Activated CD4-positive, alpha-beta memory T cell treated with anti-CD3 and anti-CD28 coated beads for 36 hours (primary cell): ENCODE measurements at places on chromosomes 7 and 10.

DNA sequence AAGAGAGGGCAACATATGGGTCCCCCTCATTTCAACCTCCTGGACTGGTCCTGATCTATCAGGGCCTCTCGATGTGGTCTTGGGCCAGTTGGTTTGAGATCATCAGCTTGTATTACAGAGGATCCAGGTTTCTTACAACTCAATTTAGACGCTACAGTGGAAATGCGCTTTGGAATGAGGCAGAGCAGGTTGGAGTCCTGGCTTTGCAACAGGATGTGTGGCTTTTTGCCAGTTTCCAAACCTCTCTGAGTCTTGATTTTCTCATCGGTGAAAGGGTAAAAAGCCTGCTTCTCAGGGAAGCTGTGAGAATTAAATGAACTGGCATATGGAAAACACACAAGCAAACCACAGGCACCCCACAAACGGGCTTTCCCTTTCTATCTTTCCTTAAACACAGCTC is 37.5 kb upstream of the MKI67 start:
- DNase-seq, result no peak

DNA sequence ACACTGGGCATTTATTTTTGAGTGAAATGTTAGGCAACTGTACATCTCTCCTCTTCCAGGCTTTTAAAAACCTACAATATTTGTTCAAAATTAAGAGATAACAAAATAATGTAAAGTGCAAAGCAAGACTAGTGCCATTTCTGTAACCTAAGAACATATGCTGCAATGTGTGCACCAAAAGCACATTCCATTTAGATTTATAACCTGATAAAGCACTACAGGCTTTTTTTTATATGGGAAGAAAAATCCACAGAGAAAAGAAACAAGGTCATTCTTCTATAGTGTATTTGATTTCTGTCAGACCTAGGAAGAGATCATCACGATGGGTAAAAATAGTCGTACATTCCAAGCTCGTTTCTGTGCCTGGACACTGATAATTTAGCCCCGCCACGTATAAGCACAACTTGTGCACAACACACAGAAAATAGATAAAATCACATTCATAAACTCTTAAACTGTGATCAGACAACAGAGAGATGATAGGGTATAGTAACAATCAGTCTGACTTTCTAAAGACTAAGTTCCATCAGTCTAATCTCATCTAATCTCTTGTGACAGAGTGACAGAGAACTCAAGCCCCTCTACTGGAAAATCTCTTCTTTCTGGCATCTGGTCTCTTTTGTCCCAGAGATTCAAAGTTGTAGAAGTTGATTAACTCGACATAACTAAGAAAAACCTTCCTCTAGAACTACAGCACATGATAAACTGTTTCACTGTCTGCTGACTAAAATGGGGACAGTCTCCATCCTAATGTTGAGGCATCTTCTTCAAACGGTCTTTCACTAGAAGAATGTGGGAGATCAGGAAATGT is 6.7 kb downstream of the LAMB1 start:
- DNase-seq, result no peak

- DNase-seq, result no peak
Observed at GRCh38 chr10:51377932-51378599, 303.8 kb downstream of the PRKG1 start.

DNA sequence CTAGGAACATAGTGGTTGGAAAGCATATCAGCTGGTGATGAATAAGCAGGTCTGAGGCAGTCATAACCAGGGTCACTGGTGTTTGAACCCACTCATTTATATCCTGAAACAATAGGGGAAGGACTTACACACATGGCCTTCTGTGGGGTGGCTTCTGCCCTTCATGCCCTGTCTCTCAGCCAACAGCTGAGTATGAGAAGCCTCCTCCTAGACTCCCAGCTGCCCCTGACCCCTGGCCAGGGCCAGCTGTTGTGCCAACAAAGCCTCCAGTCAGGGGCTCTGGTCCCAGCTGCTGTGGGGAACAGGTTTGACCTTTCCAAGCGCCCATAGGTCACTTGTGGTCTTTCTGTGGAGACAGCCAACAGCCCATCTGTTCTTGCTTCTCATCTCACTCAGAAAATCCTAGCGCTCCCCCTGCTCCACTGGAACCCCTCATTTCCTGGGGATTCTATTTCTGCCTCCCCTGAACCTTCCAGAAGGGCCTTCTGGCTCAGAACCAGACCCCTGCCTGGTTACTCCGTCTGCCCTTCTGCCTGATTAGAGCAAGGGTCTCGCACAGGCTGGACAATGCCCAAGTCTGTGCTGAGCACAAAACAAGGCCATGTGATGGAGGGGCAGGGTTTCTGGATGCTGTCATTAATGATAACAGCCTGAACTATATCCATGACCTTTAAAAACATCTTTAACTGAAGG is 9.7 kb upstream of the PURB start:
- no peak for DNase-seq

GRCh38 chr10:2620827-2621521 is 446.4 kb upstream of the PFKP start:
- DNase-seq, result no peak

DNA sequence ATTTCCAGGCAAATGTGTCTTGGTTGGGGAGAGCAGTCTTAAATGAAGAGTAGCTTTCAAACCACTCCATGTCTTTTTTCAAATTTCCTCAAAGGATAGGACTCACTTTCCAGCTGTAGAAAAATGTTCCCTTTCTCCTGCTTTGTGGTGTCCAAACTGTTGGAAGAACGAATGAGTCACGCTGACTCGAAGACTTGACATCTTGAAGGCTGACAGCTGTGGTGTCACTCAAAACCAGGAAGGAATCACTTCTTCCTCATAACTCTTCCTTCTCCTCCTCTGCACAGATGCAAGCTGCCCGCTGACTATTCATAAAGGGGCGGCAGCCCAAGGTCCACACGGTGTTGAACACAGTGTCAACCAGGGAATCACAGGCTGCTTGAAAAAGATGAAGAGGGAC is 19.2 kb downstream of the PLA2G12B start:
- DNase-seq, result no peak

GRCh38 chr10:128866551-128866950 is 600.5 kb upstream of the MGMT start:
- DNase-seq, result no peak

DNA sequence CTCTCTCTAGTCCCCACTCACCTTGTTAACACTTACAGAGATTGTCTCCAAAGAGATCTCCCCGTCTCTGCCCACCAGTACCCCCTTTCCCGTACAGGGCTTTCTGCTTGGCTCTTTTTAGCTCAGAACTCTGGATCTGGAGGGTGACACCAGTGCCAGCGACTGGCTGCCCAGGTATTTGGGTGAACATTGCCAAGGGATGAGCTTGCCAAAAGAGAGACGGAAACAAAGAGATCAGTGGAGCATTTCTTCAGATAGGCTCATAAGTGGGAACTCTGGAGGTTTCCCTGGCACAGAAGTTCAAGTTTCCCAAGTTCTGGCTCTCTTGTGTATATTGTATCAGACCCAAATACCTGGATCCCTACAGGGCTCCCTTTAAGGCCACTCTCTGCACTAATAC is 30.0 kb downstream of the STRIP2 start:
- no peak for DNase-seq

GRCh38 chr7:131765575-131765974 is 209.1 kb upstream of the PODXL start:
- no peak for DNase-seq

- no peak for DNase-seq
Observed at GRCh38 chr7:155507576-155507975, 38.8 kb downstream of the CNPY1 start.

GRCh38 chr10:63369711-63370110 is 96.1 kb downstream of the JMJD1C start:
- DNase-seq, result no peak

- DNase-seq, result no peak
Observed at GRCh38 chr7:1887251-1887650, 217.2 kb downstream of the ELFN1 start.

- no peak for DNase-seq
Observed at GRCh38 chr7:29480934-29481651, 82.5 kb upstream of the PRR15 start.

DNA sequence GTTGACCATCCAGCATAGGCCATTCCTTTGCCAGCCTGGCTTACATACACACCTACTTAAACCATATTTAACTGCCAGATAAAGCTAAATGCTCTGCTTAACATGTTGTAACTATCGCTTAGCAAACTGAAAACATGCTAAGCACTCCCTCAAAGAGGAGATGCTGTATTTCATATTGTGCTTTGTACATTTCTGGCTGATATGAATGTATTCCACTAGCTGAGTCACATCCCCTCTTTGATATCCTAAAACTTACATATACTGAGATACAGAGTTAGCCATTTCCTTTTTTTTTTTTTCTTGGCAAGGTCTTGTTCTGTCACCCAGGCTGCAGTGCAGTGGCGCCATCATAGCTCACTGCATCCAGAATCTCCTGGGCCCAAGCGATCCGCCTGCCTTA is 99.4 kb downstream of the TPST1 start:
- DNase-seq, result no peak

DNA sequence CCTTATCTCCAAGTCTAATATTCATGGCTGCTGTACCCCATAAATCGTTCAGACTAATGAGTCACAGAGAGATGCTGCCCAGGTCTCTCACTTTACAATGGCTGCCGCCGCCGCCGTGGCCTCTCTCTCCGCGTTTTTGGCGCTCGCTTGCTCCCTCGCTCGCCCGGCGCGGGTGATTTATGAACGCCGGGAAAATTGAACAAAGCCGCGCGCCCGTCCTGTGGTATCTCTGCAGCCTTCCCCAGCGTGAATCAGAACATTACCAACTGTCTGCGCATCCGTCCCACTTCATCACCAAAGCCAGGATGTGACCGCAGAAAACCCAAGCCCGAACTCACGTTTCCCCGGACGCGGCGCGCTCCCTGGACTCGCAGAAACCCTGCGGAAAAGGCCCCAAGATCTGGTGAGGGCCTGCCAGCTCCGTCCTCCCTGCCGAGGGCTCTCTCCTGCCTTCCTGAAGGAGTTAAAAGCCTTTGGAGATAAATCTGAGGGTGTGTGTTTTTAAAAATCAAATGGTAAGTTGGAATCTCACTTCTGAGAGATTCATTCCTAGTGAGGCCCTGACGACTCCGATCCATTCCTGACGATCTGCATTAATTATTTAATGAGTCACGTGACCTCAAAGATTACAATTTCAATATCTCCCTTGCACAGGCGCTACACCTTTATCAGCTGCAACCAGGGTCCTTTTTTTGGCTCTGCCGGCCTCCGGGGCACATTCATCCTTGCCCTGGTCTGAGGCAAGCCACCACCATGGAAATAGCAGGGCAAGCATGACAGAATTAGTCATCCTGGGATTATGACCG is 6.3 kb downstream of the HOXA4 start:
- no peak for DNase-seq

DNA sequence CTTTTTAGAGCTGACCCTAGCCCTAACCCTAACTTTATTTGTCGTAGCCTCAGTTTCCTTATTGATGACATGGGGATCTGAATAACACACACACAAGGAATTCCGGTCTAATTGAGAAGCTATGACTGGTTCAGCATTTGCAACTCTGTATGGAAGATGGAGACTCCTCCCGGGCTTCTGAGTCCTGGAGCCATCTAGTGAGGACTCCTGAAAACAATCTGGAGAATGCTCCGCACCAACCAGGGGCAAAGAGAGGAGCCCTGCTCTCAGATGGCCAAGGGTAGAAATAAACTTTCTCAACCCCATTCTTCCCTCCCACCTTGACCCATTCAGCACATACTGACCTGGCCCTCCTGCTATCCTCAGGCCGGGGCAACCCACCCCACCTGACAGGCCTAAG is 26.4 kb downstream of the MBL2 start:
- no peak for DNase-seq

- DNase-seq, result no peak
Observed at GRCh38 chr7:4010923-4011656, 671.0 kb upstream of the FOXK1 start.

DNA sequence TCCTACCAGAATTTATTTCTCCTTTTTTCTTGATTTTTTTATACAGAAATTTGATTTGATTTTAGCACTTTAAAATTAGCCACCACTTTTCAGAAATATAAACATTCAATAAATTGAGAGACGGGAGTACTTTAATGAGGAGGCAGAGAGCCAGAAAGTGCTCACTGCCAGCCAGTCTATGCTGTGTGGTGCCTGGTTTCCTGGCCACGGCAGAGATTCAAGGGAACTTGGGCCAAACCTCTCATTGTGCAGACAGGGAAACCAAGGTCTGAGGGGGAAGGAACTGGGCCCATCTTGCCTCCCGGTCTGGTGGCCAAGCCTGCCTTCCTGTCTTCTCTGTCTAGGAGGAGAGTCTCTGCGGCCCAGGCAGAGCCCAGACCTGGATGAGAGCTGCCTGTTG is 25.9 kb downstream of the ADAMTS14 start:
- DNase-seq, result no peak

DNA sequence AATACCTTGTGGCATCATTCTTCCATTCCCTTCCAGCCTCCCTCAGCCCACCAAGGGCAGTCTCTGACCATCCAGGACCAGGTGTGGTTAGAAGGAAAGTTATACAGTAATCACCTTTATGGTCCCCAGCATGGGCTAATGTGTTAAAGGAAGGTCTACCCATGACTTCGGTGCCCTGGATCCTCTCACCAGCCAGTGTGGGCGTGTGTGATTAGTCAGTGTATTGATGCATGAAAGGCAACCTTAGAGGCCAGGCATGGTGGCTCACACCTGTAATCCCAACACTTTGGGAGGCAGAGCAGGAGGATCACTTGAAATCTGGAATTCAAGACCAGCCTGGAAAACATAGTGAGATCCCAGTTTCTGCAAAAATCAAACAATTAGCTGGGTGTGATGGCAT is 88.9 kb downstream of the APBB1IP start:
- DNase-seq, result peak; percentile 15

DNA sequence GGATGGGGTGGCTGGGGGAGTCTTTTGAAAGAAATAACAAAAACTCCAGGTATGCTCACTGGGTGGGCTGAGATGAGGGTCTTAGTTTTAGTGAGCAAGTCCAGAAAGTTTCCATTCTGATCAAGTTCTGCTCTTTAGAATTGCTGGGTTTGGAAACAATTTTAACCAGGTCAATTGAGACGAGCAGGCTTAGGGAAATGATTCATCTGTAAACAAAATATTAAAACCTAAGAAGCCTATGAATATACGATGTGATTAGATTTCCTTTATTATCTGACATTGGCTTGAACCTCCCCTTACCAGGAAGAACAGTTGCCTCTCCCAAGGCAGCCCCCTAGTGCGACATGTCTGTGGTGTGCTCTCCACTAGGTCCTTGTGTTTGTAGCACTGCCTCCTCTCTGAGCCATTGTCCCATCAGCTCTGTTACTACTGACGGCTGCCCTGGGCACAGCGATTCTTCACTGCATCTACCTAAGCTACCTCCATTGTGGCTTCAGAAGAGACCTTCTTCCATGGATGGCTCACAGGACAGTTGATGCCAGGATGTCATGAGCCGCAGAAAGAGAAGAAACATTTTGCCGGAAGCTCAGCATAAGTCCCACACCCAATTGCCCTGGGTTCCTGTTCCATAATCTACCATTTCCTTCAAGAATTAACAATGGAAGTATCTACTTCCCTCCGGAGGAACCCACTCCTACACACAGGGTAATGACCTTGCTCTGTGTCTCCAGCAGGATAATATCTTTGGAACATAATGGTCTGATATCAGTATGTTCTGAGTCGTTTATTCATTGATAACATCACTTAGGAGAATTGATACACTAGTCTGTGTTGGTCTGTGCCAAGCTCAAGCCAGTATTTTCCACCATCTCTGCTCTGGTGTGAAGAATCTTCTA is 95.1 kb upstream of the ITGB1 start:
- DNase-seq, result no peak
